ENCODE measurements at places on chromosomes 4 and X. TPM values are rescaled to one million over a fixed set of nuclear protein-coding genes. Genes with fewer than 3 reads are reported as not detected.
A peak's percentile ranks its signal among the peaks of the same experiment; 100 is the strongest.

GRCh38 chr4:24871210-24871609 lies 41.6 kb downstream of the CCDC149 start:
- DNase-seq, result peak; percentile 17

- DNase-seq, result no peak
These were observed 1032.7 kb downstream of the ADGRL3 start for GRCh38 chr4:62232814-62233213.

- DNase-seq, result no peak
These were observed 29.8 kb upstream of the MAGEA11 start for GRCh38 chrX:149682031-149682430.

SULT1B1 gene
- total RNA-seq, result 0.07 TPM

GRCh38 chr4:8082517-8083055 lies 76.0 kb downstream of the ABLIM2 start:
- no peak for DNase-seq

TXLNG gene
- 15.7 TPM for total RNA-seq

DNA sequence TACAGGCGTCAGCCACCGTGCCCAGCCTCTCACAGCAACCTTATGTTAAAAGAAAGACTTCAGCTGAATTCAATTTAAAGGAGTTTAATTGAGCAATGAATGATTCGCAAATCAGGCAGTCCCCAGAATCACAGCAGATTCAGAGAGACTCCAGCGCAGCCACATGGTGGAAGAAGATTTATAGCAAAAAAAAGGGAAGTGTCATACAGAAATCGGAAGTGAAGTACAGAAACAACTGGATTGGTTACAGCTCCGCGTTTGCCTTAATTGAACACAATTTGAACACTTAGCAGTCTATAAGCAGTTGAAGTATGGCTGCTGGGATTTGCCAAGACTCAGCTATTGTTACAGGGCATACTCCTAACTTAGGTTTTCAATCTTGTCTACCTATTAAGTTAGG lies 19.8 kb downstream of the CENPVL3 start:
- no peak for DNase-seq

NDP gene
- total RNA-seq, result not detected

DNA sequence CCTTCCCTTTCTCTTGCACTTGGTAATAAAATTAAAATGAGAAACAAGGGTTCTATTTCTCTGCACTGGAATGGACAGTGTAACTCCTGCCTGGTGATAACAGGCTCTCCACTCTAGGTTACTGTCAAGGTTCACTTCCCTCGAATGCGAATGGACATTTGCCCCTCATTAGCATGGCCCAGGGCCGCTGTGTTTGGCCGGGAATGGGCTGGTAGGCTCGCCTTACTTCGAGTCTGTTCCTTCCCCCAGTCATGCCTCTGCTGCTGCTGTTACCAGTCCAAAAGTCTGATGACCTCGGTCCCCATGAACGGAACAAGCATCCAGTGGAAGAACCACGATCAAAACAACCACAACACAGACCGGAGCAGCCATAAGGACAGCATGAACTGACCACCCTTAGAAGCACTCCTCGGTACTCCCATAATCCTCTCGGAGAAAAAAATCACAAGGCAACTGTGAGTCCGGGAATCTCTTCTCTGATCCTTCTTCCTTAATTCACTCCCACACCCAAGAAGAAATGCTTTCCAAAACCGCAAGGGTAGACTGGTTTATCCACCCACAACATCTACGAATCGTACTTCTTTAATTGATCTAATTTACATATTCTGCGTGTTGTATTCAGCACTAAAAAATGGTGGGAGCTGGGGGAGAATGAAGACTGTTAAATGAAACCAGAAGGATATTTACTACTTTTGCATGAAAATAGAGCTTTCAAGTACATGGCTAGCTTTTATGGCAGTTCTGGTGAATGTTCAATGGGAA lies 61.5 kb downstream of the EDNRA start:
- no peak for DNase-seq

DNA sequence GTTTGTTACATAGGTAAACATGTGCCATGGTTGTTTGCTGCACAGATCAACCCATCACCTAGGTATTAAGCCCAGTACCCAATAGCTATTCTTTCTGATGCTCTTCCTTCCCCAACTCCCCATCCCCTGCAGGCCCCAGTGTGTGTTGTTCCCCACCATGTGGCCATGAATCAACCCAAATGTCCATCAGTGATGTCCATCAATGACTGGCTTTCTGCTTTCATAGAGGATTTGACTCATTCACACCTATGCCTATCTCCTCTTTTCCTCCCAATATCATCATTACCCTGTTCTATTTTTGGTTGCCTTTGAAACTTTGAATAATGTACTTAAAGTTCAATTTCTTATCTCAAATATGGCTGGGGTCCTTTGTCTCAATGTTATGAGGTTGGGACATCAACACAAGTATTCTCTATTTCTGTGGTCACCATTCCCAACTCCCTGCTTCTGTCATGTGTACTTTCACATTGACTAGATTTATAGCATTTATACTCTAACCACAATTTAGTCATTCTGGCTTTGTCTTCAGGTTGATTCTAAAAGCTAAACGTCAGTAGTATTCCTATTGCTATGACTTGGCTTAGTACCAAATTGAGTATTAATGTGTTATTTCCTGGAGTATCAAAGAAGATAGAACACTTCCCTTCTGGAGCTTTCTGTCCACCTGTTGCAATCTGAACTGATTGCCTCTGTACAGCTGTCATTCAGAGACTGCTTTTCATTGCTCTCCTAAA lies 107.2 kb downstream of the TAB3 start:
- DNase-seq, result peak; percentile 66

GRCh38 chr4:153486281-153487151 lies 20.4 kb downstream of the TMEM131L start:
- DNase-seq, result peak; percentile 98

DNA sequence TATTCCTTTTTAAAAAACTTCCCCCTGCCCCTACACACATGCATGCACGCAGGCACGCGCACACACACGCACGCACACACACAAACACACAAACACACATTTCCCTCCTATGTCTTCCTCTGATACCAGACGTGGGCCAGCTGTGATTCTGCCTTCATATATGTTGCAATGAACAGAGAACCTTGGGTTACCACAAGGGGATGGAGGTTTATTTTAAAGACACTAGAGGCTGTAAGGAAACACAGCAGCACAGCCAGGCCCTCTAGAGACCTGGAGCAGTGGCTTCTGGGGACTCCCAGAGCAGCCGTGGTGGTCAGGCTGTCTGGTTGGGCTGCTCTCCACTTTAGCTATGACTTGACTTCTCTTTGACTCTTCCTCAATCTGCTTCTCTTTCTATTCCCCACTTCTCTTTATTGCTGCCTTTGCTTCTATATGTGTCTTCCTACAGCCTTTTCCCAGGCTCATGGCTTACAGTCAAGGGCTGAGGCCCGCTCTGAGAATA lies 3.2 kb upstream of the TLR10 start:
- no peak for DNase-seq

PLXNB3 gene
- total RNA-seq, result 5.3 TPM

GRCh38 chr4:182649698-182650477 lies 267.3 kb downstream of the DCTD start:
- DNase-seq, result no peak

KDM6A gene
- total RNA-seq, result 32.3 TPM

All from foreskin keratinocyte (primary cell).